ENCODE measurements at places on chromosomes 1 and 21.

DNA sequence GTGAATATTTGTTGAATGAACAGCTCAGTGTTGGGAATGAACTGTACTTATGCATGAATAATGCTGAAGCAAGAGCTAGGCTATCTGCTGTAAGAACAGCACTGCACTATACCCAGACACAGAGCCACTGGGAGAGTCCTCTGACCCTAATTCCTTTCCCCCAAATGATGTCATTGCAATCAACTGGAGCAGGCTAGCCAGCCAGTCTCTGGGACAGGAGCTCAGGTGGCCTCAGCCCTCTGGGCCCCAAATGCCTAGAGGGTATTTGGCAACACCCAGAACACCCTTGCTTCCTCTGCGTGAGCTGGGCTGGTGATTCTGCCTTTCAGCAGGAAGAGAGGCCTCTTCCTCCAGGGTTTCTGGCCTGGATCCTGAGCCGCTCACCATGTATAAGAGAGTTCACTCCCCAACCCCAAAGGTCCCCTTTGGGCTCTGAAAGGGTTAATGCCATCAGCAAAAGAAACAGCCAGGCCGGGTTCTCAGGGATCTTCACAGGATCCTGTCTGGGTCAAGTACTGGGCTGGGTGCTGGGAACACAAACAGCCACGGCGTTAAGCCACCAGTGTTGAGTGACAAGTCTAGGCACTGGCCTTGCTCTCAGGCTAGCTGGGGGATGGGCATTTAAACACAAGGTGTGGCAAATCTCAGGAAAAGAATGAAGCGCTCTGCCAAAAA lies 3.7 kb upstream of the PADI4 start:
- no peak for DNase-seq

DNA sequence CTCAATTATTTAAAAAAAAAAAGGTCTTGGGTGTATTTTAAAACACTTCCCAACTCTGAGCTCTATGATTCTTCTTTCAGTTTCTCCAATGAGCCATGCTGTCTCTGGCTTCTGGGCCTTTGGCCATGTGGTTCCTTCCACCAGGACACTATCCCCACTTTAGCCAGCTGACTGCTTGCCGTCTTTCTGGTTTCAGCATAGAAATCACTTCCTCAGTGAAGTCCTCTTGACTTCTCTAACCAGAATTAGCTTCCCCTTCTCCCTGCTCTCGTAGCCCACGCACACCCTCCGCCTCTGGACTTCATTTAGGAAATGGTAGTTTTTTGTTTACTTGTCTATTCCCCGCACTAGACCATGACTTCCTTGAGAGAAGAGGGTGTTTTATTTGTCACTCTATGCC lies 1.1 kb upstream of the DIO1 start:
- DNase-seq = no peak

- DNase-seq = no peak
Observed at GRCh38 chr1:66175581-66175980, 358.4 kb upstream of the SGIP1 start.

DNA sequence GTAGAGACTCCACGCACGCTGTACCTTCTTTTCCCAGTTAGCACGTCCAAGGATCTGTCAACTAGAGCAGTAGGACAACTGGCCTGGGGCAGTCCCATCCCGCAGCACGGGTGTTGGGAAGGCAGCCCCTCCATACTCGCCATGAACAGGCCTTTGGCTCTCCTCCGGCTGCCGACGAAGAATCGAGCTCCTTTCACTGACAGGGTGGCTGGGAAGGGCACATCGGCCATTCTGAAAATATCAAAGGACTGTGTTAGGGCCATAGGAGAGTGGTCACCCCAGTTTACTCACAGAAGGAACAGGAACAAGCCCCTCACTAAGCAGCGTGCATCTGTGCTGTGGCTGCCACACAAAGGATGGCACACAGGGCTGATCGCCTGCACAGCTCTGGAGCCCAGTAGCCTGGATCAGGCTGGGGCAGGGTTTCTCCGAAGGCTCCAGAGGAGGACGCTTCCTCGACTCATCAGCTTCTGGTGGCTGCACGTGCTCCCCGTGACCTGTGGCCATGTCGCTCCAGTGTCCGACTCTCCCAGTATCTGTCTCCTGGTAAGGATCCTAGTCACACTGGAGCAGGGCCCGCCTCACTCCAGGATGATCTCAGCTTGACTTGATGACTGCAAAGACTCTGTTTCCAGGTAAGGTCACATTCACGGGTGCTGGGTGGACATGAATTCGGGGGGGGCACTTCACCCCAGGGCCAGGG lies 8.9 kb downstream of the KRTAP10-1 start:
- DNase-seq = no peak

DNA sequence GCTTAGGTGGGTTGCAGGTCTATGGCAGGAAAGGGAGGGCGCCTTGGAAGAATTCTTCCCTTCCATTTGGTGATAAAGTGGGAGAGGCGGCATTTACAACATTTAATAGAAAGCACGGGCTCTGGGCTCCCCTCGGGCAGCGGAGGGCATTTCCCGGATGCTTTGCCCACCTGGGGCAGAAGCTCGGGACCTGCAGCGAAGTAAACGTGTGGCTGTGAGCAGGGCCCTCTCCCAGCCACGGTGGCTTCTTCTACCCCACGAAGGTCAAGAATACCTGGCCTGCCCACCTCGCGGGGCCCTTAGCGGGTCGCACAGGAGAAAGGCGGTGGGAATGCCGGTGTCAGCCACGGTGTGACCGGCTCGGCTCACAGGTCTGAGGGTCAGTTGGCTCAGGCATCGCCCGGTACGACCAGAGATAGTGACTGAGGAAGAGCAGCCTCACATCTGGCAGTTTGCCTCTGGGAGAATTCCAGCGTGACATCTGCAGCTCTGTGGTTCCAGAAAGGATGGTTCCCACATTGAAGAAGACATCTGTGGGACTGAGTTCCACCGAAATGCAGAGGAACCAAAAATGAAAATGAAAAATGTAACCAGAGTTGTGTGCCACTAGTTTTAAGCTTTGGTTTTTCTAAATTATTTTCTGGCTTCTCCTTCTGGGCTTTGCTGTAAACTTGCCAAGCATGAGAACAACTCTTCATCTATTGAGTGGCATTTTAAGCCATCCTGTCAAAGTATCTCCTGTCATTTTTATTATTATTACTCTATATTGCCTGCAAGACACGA lies 720 bp upstream of the F3 start:
- no peak for DNase-seq

GRCh38 chr21:39321424-39321823 lies 8.0 kb upstream of the BRWD1 start:
- no peak for DNase-seq

- no peak for DNase-seq
Observed at GRCh38 chr1:214416417-214416816, 135.0 kb downstream of the PTPN14 start.

DNA sequence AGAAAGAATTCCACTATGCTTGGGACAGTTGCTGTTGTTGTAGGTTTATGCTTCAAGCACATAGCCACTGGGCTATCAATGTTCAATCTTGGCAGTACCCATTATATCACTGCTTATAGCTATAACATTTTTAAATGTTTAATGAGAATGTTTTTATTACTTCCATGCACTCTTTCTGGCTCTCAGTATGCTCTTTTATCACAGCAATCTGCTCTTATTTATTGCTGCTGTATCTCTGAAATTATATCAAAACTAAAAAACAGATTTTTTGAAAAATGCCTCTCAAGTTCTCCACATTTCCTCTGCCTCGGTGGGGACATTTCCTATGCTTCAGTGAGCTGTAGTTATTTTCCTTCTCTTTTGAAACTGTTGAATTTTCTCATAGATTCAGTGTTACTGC lies 5.4 kb upstream of the SGIP1 start:
- no peak for DNase-seq

DNA sequence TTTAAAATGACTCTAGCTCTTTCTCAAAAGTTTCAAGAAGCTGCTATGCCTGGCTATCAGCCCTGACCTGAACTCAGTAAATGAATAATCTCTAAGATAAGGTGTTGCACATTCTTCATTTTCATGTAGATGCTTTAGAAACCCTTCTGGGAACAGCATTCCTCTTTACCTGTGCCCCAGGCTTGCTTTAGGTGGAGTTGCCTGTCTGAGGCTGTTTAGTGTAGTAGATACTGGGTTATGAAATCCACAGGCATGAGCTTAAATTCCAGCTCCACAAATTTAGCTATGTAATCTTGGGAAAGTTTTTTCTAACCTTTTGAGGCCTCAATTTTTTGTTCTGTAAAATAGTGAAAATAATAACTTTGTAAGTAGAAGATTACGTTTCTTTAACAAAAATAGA lies 41.6 kb downstream of the ATP6V1G3 start:
- no peak for DNase-seq

- no peak for DNase-seq
Observed at GRCh38 chr1:199913318-199913717, 114.2 kb upstream of the NR5A2 start.

DNA sequence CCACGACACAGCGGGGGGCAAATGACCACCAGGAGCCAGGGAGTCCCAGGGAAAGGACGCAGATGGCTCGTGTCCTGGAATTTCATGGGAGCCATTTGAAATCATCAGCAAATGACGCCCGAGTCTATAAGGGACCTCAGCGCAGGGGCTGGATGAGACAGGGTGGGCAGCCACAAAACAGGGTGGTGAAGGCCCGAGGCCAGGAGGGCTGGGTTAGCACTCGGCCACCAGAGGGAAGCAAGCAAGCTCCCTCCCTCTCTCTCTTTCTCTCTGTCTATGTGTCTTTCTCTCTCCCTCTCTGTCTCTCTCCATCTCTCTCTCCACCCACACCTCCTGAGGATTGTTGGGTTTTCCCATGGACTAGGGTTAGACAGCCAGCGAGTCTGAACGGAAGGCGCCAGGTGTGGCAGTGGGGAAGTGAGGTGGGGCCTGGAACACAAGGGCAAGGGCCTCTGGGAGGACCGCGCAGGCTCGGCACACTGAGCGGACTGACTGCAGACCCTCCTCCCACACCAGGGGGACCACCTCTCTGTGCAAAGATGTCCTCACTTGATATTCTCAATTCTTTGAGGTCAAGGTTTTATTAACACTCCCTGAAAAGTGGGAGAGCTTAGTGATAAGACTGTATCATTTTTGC lies 73.8 kb upstream of the TMPRSS2 start:
- DNase-seq = no peak

DNA sequence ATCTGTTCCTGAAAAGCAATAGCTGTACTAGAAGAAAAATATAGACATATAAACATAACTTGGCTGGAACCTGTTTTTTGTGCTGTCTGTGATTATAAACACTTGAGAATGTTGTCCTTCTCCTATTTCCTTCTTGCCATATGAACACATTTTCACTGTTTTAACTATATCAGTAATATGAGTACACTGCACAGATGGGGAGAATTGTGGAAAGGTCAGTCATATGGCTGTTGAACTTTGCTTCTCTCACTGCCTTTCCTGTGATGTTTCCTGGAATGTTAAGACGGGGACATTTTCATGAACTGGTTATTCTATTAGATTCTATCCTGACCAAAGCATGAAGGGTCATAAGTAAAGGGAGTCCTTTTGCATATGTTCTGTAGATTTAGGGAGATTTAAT lies 24.9 kb downstream of the HMCN1 start:
- DNase-seq = no peak

DNA sequence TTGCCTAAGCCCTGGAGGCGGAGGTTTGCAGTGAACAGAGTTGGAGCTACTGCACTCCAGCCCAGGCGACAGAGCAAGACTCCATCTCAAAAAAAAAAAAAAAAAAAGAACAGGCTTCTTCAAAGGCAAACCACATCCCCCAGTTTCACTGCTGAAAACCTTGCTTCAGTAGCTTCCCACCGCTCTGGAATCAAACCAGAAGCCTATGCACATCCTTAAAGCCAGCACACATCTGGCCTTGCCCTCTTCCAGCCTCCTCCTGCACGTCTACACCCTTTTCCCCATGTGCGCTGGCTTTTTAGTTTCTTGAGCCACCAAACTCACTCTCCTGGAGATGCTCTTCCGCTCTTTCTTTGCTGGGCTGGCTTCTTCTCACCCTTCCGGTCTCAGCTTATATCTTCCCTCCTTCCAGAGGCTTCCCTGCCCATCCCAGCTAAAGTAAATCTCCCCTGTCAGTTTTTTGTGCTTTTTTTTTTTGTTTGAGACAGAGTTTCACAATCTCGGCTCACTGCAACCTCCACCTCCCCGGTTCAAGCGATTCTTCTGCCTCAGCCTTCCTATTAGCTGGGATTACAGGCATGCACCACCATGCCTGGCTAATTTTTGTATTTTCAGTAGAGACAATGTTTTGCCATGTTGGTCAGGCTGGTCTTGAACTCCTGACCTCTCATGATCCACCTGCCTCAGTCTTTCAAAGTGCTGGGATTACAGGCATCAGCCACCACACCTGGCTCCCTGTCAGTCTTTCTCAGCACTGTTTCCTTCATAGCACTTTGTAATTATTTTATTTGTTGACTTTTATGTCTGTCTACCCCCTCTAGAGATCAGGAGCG lies 42.0 kb upstream of the ID3 start:
- DNase-seq = no peak

DNA sequence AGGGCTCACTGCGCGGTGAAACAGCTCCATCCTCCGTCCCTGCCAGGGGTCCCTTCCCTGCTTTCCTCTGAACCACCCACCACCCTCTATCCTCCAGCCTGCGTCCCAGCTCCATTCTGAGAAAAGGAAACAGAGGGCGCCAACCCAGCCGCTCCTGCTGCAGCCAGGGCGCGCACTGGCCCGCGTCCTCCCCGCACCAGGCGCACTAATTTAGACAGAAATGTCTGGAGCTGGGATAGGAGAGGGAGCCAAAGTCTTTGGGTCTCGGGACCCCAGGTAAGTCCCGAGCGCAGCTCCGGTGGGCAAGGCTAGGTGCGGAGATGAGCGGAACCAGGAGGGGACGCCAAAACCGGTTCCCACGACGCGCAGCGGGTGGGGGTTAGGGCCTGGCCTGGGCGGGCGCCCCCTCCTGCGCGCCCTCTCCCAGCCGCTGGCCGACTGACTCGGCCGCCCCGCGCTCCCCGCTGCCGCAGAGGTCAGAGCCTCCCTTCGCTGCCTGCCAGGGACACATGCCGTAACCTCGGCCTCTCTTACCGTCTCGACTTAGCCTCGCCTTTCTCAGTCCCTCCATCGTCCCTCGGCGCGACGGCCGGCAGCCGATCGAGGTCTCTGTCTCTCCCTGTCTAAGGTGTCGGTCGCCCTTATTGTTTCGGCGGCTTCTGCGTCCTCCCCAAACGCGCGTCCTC lies 2.0 kb downstream of the CAMK2N1 start:
- no peak for DNase-seq

DNA sequence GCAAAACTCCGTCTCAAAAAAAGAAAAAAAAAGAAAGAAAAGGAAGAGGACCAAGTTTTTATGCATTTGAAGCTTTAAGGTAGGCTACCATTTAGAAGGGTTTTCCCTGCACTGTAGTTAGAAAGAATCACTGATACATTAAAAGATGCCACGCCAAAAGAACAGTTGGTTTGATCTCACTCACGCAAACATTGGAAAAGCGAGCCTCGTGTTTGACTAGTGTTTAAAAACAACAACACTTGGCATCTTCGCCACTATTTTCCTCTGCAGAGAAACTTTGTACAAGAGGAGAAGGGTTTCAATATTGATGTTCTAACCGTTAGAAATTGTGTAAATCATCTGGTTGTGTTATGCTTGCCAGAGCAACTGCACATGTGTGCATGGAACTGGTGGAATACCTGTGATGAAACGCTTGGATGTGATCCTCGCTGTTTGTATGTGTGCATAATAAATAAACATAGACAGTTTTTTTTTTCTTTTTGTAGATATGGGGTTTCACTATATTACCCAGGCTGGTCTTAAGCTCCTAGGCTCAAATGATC lies 24.0 kb upstream of the CAMTA1 start:
- DNase-seq = no peak

GRCh38 chr1:226407199-226407496 lies 745 bp downstream of the PARP1 start:
- no peak for DNase-seq
